Activated naive CD4-positive, alpha-beta T cell treated with Interleukin-2 at 50 U/mL for 16 hours (primary cell): ENCODE measurements at places on chromosomes 3 and 15.

DNA sequence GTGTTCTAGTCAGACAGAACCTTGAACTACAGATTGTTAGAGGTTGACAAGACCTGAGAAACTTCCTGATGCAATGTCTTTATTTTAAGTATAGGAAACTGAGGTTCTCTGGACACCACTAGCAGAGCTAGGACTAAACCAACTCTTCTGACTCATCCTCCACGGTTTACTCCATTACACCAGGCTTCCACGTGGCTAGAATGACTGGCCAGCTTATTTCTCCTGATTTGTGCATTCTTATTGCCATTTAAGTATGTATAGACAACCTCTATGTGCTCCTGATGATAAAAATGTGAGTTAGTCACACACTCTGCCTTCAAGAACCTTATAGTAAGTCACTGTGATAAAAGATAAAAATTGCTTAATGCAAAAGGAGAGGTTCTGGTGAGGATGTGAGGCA is 182.7 kb downstream of the MEX3B start:
- DNase-seq = no peak

GRCh38 chr3:84136425-84136824 is 822.4 kb upstream of the CADM2 start:
- no peak for DNase-seq

- DNase-seq = no peak
Measured at GRCh38 chr3:59107856-59108815, 58.3 kb upstream of the CFAP20DC start.

- no peak for DNase-seq
Measured at GRCh38 chr3:87924485-87924884, 134.3 kb downstream of the CGGBP1 start.

DNA sequence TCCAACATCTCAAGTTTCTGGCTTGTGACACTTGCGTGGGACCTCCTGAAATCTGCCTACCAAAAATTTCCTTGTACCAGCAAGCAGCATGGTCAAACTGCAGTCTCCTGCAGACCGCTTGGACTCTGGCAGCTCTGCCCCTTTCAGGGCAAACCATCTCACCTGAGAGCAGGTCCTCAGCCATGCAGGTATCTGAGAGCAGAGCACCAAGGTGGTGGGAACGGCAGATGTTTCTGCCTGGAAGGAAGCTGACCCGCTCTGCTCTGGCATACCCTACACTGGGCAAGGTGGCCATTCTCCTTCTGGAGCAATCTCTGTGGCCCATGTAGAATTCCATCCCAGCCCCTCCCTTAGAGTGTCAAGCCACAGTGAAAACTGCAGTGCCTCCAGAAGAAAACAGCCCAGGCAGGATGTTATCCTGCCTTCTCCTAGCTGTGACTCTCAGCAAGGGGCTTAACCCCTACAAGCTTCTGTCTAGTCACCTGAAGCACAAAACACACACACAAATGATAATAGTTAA is 21.6 kb downstream of the MESD start:
- no peak for DNase-seq

DNA sequence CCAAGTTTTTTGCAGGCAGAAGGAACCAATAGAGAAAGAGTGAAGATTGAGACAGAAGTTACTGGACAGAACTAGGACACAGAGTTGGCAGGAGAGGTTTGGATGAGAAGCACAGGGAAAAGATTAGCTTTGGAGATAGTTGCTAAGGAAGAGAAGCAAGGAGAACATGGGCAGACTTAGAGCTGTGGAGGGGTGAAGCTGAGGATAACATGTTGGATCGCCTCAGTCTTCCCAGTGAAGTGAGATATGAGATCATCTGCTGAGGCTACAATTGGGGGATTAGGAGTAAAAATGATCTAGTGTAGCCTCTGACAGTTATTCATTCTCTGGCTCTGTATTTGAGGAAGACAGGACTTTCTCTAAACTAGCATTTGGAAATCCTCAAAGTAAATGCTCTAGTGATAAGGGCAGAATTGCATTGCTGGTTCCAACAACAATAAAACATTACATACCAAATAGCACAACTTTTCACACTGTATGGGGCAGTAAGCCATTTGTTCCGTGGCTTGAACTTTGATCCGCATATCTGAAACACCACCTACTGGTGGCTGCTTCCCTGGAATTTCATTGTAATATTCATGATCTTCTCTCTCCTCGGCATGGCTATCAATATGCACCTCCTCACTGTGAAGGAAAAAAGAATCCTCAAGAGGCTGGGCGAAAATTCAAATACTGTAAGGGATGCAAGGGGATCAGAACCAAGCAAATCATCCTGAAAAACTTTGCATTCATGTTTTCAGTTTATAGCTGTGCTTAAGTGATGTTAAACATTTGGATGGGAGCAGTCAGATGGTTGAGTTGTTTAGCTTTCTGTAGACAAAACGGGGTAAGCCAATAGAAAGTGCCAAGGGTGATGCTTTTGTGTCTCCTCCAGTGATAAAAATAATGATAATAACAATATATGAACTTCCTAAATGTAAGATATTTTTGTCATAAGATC is 22.2 kb upstream of the EID1 start:
- no peak for DNase-seq

GRCh38 chr3:107065094-107065861 is 312.0 kb upstream of the CCDC54 start:
- no peak for DNase-seq

GRCh38 chr3:183539811-183540210 is 15.7 kb downstream of the KLHL6 start:
- no peak for DNase-seq

GRCh38 chr3:173743516-173743915 is 346.0 kb downstream of the NLGN1 start:
- no peak for DNase-seq

DNA sequence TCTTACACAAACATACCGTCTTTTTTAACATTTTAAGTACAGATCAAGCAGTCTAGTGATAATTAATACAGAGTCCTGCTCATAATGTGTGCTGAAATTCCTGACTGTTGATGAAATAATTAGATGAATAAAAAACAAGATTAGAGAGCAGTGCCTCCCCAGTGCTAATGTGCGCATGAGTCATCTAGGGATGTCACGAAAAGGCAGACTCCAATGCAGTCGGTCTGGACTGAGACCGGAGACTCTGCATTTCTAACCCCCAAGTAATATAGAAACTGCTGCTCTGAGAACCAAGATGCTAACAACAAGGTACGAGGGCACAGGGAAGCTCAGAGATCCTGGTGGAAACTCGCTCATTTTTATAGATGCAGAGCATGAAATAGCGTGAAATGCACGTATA is 61.4 kb downstream of the COL8A1 start:
- DNase-seq = no peak

DNA sequence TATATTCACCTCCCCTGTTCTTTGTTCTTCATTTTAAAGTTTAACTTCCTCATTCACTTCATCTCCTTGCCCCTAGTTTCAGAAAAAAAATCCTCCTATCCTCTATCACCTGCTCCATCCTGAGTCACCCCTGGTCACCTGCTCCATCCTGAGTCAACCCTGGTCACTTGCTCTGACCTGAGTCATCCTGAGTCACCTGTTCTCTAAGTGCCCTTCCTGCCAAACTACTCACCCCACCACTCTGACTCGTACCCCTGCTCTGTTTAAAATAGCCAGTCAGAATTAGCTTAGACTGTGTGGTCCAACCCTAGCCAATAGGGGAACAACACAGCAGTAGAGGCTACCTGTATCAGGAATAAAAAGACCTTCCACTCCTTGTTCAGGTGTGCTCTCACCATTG is 716.9 kb downstream of the ZBBX start:
- no peak for DNase-seq

DNA sequence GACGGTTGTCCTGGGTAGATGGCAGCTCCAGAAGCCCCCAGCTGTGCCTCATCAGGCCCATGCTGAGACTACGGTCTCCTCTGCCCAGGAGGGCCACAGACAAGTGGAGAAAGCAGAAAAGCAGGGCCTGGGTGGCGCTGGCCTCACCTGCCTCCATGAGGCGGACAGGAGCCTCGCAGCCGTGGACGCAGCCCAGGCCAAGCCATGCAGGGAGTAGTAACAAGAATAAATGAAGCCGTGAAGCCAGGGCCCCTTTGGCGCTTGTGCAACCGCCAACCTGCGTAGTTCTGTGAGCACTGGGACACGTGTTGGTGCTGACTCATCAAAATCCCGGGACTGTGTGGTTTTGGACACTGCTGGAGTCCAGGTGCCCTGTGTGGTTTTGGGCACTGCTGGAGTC is 12.3 kb upstream of the MUC4 start:
- no peak for DNase-seq

- DNase-seq = no peak
Measured at GRCh38 chr3:59817511-59817910, 767.7 kb upstream of the CFAP20DC start.

DNA sequence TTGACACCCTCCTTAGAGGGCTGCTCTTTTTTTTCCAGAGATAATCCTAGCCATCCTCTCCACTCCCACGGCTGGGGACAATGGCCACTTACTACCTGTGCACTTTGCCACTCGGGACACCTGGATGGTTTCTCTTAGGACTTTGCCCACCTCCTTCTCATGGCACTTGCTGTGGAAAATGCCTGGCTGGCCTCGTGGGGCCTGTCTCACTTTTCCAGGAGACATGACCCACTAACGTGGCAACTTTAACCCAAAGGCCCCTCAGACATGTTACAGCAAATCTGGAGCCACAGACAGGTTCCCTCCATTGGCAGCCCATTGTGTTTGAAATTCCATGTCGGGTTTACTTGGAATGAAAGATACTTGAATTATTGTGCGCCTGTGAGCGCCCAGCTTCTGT is 29.4 kb upstream of the ESYT3 start:
- DNase-seq = no peak

- DNase-seq = no peak
Measured at GRCh38 chr3:171451915-171452314, 8.3 kb downstream of the TNIK start.

DNA sequence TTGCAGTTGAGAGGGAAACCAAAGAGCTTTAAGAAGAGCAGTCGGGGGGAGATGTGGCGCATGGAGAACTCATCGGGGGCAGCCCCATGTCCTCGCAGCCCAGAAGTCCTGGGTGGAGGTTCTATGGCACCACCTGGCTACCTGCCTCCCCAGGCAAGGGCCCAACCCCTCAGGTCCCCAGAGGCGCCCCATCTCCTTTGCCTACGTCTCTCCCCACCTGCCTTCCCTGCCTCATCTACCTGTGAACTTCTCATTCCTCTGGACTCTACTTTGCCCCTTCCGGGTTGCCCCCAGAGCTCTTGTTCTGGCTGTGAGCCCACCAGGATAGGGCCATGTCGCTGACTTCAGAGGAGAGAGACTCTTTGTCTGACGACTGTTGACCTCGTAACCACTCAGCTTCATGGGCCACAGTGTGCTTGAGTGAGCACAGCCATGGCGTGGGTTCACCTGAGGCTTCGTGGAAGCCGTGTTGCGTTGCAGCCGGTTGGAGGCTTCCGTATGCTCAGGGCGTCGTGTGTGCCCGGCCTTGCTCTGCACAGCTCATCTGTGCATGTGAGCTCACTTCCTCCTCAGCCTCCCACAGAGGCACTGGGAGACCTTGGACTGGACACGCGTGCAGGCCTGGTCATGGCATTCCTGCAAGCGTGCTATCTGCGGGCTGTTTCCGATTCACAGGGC is 13.4 kb downstream of the APBA2 start:
- no peak for DNase-seq

DNA sequence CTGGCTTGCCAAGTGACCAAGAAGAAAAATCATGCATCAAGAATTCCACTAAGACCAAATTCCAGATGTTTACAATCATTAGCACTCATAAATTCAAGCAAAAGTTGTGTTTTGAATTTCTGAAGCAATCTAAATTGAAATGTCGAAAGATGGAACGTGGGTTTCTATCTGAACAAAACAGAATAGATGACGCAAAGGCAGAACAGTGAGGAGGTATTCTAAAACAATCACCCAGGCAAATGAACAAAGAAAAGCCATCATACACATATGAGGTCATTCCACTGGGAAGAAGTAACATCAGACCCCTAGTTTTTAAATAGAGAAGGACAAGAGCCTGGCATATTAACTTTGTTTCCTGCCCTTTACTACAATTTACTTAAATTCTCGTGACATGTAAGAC is 58.0 kb downstream of the MCF2L2 start:
- DNase-seq = no peak

GRCh38 chr15:73866881-73867410 is 6.4 kb upstream of the TBC1D21 start:
- DNase-seq = no peak

- no peak for DNase-seq
Measured at GRCh38 chr3:30764891-30765290, 129.6 kb downstream of the GADL1 start.

- no peak for DNase-seq
Measured at GRCh38 chr15:51108933-51109550, 14.3 kb upstream of the TNFAIP8L3 start.

GRCh38 chr3:72079369-72079872 is 294.5 kb upstream of the PROK2 start:
- no peak for DNase-seq

DNA sequence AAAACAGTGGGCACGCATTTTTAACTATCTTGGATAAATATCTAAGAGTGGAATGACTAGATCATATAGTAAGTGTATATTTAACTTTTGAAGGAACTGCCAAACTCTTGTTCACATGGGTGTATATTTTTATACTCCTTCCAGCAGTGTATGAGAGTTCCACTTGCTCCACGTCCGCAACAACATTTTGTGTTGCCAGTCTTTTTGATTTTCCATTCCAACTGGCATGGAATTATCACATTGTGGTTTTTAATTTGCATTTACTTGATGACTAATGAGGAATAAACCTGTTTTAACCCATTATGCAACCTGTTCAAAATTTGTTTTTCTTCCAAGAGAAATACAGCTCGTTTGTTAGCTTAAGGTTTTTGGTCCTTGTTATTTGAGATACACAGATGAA is 51.6 kb downstream of the ZNF621 start:
- DNase-seq = no peak

GRCh38 chr15:38068626-38069391 is 134.4 kb downstream of the TMCO5A start:
- peak; percentile 4 for DNase-seq

DNA sequence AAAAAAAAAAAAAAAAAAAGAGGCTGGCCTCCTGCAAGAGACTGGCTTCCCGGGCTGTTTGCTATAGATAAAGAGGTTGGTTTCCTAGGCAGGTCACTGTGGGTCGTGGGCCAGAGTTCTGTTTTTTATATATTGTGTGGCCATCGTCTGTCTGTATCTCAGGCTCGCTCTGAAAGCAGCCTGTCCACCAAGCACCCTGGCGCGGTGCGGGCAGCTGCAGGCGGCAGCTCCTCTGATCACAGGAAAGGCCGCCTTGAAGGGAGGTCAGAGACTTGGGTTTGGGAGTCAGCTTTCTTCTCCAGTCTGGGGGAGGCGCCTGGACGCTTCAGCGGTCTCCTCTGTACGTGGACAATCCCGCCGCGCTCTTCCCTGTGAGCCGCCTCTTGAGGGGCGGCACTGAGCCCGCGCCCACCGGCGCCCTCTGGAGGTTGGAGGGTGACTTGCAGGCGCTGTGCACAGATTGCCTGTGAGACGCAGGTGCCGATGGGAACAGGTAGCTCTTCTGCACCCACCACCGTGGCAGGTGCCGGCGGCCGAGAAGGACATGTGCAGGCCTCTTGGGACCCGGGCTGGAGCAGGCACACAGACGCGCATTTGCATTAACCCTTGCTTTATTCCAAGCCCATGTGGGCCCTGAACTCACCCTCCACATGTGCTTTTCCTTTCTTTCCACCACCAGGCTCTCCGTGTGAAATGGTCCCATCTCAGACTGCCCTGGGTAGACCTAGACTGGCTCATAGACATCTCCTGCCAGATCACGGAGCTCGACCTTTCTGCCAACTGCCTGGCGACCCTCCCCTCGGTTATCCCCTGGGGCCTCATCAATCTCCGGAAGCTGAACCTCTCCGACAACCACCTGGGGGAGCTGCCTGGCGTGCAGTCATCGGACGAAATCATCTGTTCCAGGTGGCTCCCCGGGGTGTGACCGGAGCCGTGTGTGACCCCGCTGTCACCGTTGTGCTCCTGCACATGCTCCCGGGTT is 89.3 kb downstream of the LRRK1 start:
- peak; percentile 89 for DNase-seq
